ENCODE measurements at places on chromosomes 16 and 17.

DNA sequence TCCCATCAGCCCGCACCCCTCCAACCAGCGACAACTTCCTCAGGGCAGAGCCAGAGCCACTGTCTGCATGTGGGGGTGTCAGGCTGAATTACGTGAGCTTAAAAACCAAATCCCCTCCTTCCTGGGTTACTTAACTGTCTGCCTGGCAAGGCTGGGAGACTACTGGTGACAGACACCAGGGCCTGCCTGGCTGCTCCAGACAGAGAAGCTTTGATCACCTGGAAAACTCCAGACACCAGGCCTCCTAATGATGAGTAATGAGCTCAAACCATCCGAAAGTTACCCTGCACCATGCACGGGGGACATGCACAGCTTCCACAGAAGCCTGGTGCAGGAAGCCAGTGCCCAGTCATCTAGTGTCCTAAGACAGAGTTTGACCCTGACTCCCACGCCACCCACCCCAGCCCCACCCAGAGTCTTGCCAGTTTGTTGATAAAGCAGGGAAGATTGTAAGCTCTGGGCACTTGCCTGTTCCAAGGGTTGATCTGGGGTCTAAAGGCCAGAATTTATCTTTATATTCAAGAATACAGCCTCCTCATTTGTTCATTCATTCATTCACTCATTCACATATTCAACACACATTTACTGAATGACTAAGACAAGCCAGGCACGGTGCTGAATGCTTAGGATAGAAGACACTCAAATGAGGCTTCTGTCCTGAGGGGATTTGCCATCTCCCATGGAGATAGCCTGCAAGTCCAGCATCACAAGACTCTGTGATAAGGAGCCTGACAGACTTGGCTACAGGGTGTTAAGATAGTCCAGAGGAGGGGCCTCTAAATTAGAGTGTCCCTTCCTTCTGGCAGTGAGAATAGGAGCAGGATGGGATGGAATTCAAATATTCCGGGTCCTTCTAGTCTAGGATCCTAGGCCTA is 7.2 kb upstream of the CCDC182 start:
- no peak for DNase-seq

- no peak for DNase-seq
Observed at GRCh38 chr16:87881324-87882200, 12.3 kb upstream of the SLC7A5 start.

GRCh38 chr17:14359163-14360020 is 58.5 kb downstream of the HS3ST3B1 start:
- DNase-seq: peak; percentile 28

GRCh38 chr16:66569131-66569530 is 2.9 kb downstream of the CMTM1 start:
- no peak for DNase-seq
